Activated T-helper 1 cell treated with anti-CD3 and anti-CD28 coated beads, Interleukin-2, amount 50 U/mL, for 16 hours (primary cell): ENCODE measurements at places on chromosomes 7 and 10.

DNA sequence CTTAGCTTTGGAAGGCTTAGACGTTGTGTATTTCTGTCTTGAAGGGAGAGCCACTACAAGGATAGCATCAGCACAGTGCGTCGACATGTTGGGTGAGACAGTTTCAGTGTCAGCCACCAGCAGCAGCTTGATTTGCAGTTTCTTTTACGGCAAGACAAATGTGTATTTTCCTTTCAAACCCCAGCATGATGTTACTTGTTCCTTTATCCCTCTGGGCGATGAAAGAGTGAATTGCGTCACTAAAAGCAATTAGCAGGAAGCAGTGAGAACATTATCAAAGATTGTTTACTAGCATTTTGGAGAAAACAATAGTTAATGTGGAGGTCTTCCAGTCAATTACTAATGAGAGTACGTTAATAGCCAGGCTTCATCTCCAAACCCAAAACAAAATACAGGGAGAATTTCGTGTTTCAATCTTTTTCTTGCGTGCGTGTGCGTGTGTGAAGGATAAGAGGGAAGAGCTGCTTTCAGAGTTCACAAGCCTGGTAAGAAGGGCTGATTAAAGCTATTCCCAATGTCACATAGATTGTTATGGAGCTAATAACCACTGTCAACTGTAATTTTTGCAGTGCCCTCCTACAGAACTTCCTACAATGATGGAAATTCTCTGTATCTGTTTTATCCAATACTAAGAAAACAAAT lies 157.1 kb upstream of the AOAH start:
- no peak for DNase-seq

GRCh38 chr10:117264782-117265181 lies 23.9 kb downstream of the SLC18A2 start:
- DNase-seq: no peak

DNA sequence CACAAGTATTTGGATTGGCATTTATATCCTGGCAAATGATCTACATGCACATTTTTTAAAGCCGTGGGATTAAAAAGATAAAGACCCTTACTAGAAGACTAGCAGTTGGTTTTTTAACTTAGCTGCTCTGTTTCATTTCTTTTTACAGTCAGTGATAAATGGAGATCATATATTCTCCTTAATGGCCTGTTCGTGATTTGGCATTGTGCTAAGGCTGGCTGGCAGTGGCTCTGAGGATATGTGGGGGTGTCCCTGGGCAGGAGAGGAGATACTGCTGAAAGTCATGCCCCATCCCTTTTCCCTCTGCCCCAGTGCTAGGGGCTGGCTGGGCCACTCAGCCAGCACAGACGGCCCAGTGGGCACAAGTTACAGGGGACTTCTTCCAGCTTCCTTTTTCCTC lies 341.7 kb downstream of the PRPF18 start:
- no peak for DNase-seq

GRCh38 chr7:130191791-130192190 lies 13.4 kb downstream of the TMEM209 start:
- no peak for DNase-seq

GRCh38 chr7:151340794-151341356 lies 737 bp upstream of the NUB1 start:
- no peak for DNase-seq

DNA sequence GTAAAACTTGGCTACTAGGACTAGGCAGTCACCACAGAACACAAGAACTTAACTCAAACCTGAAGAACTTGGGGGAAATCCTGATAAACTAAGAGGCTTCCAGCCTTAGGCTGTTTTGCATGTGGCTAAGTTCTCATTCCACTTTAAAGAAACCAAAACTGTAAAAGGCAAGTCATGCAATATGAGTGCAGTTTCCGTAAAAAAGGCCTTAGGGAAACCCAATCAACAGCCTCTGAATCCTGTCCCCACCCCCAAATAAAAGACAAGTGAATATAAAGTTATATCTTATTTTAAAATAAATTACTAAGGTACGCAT lies 95.1 kb downstream of the USP6NL start:
- no peak for DNase-seq

GRCh38 chr10:31621733-31622132 lies 302.7 kb downstream of the ZEB1 start:
- no peak for DNase-seq

DNA sequence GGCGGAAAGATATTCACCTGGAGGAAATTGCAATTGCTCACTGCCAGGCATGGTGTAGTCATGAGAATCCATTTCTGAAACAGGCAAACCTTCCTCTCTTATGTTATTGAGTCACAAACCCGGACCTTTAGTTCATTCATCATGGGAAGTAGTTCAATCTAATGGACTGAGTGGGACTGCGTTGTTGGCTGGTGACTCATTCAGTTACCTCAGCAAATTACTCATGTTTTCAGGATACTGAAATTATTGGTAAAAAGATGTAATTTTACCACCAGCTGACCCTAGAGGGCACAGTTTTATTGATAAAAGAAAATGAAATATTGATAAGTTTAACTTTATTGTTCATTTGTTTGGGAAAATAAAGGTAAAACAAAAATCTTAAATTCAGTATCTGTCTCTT lies 1194.4 kb upstream of the SORCS1 start:
- DNase-seq: no peak

- DNase-seq: no peak
These were observed 92.1 kb downstream of the BTRC start for GRCh38 chr10:101446071-101446470.

- no peak for DNase-seq
These were observed 1168.7 kb upstream of the CELF2 start for GRCh38 chr10:9848981-9849380.

- DNase-seq: no peak
These were observed 763 bp upstream of the RALA start for GRCh38 chr7:39622609-39623008.

DNA sequence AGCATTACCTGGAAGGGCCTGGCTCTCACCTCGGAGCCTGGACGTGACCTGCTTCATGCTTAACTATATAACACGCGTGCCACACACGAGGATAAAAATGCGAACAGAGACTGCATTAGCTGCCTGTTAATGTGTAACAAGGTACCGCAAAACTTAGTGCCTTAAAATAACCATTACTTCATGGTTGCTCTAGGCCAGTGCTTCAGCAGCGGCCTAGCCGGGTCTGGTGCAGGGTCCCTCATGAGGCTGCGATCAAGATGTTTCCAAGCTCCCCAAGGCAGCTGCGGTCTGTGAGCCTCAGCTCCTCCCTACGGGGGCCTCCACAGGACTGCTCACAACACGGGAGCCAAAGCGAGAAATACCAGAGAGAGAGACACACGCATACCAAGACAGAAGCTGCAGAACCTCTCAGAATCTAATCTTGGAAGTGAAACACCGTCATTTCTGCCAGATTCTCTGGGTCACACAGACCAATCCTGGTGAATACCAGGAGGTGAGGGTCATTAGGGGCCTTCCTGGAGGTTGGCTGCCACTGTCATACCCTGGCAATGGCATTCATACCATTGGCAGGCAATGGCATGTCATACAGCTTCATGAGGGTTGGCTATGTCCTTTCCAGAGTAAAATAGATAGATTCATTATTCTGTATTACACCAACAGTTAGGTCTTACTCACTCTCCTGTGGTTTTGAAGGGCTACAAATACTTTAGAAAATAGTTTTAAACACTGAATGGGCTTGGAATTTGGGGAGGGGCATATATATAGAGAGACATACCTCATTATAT lies 94.5 kb downstream of the HIPK2 start:
- no peak for DNase-seq

DNA sequence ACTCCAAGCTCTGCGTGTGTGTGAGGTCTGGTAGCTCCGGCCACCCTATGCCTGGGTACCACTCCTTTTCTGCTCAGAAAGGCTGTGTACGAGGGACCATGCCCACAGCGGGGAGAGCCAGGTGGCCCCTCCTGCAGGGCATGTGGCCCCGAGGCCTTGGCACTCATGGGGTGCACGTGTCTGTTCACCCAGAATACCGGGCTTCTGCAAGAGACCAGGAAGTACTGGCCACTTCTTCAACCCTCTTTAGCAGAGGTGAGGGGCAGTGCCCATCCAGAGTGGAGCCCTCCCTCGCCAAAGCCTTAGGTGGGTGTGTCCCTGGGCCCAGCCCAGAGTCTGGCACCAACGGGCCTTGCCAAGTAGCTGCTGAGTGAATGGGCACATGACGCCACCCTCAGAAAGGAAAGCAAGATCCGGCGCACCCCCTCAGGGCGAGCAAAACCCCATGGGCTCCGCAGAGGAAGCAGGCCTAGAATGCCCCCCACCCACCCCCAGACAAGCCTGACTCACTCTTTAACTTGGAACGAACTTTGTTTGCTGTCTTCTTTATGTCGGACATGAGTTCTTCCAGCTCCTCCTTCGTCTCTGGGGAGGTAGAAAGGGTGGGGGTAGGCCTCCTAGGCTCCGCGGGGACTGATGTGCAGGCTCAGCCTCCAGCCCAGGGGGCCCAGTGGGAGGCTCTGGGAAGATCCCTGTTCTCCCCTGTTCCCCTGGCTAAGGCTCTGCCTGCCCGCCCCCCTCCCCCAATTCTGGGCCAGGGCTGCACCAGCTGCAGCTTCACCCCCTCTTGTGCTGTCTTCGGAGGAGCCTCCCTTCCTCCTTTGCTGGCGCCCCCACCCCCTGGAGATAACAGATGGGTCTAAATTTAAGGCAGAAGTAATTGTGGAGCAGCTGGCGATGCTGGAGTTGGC lies 14.6 kb downstream of the STX1A start:
- no peak for DNase-seq

DNA sequence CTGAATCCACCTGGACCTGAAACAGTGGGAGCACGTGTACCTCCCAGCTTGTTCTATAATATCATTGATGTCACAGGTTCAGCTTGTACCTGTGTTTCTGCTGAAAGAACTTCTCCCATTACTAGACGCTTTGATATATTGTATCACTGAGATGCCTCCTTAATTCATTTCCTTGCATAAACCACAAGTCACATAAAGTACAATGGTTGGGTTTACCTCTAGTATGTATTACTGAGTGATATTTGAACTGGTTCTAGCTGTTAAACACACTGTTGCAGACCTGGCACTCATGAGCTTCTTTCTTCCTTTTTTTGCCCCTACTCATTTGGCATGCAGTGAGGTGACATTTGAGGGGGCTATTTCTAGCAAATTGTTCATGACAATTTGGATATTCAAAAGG lies 106.6 kb upstream of the KLF14 start:
- DNase-seq: no peak

GRCh38 chr10:28594406-28594805 lies 61.5 kb downstream of the WAC start:
- no peak for DNase-seq

DNA sequence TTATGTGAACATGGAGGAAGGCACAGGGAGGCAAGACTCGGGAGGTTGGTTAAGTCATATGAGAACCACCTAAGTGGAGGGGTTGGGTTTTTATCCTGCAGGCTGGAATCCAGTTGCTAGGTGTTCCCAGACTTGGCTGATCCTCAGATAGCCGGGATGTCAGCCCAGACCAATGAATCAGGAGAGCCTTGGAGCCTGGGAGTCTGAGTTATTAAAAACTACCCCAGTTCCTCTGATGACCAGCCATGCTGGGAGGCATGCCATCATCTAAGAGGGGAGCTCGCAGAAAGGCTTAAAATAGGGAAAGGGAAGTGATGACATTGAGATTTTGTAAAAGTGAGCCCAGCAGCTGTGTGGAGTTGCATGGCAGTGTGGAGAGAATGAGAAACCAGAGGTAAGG lies 238.1 kb downstream of the ZNF248 start:
- DNase-seq: no peak

- no peak for DNase-seq
These were observed 115.8 kb downstream of the MPP7 start for GRCh38 chr10:28186887-28187578.

DNA sequence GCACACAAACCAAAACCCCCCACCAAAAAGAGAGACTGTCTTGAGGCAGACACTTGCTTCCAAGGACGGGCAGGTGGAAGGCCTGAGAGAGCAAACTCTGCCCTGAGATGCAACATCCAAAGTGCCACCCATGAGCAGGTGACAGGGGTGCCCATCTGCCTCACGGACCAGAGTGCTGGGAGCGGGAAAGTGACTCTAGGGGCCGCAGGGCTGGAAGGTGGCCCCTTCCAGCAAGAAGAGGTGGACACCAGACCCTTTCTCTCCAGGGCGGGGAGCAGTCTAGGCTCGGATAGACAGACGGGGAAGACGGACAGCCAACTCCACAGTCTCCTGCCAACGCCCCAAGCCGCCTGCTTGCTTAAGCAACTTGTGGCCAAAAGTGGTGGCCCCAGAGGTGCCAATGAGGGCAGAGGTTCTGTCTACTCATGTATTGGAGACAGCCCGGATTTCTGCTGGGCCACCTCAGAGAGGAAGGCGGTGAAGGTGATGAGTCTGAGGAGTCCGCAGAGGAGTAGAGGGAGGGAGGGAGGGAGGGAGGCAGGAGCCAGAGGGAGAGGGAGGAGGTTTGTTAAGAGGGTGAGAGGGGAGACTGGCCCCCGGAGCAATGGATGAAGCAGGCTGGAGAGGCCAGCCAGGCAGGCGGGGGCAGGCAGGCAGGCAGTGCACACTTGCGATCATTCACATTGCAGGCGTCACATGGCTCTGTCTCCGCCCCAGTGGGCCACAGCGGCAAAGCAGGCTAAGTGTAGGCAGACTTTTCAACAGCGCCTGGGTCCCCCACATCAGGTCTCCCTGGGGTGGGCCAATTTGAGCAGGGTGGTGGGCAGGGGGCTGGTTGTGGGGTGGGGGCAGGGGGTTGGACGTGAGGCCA lies 65.6 kb downstream of the SLC29A4 start:
- no peak for DNase-seq

- DNase-seq: no peak
These were observed 431.2 kb upstream of the AUTS2 start for GRCh38 chr7:69166979-69167516.

DNA sequence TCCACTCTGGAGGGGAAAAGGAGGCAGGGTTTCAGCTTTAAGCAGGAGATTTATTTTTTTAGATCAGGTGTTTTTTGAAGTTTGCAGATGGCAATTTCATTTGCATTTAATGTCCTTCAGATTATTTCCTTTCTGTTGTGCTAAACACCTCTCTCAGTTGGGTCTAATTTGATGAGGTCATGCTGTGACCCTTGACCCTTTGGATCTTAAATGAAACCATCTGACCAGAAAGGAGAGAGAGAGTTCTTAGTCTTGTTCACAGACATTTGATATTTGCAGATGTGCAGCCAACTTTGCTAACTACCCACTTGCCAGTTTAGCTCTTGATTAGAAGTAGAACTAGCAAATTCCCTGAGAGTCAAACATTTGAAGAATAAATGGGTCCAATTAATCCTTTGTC lies 101.5 kb upstream of the RAB11FIP2 start:
- no peak for DNase-seq
